Pulmonary artery endothelial cell (primary cell): ENCODE measurements at places on chromosomes 2 and 18. TPM values are rescaled to one million over a fixed set of nuclear protein-coding genes. Genes with fewer than 3 reads are reported as not detected.
A peak's percentile ranks its signal among the peaks of the same experiment; 100 is the strongest.

GRCh38 chr18:37962316-37962966 lies 396.8 kb upstream of the CELF4 start:
- DNase-seq, result no peak

DNA sequence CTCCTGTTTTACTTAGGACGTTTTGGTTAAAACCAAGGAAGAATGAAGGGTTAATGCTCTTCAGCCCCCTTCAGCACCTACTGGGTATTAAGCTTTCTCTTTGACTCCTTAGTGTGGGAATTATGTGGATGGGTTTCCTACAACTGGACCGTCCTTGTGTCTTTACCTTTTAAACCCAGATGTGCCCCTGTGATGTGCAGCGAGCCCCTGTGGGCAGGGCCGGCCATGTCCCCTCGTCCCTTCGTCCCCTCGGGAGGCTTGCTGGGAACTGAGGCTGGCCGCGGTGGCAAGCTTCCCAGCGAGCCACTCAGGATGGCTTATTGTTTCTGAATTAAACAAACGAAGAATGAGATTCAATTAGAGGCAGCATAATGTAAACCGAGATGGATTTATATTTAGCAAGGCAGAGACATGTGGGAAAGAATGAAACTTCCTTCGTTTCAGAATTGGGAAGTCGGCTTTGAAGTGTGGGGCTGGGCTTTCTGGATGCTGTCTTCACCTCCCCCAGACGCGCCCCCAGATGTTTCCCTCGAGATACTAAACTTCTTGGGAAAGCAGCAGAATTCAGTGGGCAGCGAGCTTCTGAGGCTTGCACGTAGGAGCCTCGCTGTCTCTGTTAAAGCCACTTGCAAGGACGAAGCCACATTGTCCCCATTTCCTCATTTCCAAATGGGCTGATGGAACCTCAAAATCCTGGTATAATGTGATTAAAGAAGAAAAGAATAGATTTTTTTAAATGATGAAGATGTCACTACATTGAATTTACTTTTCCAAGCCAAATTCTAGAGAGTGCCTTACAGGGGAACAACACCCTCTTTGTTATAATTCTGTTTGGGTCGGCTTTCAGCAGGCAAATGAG lies 146.0 kb downstream of the VAPA start:
- no peak for DNase-seq

DNA sequence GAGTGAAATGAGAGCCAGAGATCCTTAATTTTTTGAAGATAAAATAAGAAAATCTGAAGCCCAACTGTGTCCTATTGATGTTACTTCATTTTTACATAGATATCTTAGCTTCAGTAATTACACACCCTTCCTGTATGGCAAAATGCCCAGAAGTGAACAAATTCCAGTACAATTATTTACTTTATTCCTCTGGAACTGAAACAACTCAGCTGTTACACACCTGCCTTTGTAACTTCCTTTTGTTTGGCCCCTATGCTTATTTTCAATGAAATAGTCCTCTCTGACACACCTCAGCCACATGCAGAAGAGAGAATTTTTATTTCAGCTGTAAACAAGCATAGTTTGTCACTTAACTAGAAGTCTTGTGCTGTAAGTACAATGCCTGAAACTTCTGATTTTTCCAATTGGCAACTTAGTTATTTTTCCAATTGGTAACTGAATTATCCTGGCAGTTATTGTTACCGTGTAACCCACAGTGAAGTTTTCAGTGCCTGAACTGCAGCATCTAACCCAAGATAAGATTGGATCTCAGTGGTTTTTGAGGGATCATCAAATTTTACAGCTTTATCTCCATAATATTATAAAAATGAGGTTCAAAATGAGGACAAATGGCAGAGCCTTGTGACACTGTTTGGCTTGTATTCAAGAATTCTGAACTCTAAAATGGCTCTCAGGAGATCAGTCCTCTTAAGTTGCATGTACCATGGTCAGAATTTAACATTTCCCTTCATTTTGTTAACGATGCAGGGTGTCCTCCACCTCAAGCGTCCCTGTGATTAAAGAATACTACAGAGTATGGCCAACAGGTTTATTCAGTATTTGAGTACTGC lies 82.6 kb downstream of the PKP4 start:
- DNase-seq, result peak; percentile 69

DNA sequence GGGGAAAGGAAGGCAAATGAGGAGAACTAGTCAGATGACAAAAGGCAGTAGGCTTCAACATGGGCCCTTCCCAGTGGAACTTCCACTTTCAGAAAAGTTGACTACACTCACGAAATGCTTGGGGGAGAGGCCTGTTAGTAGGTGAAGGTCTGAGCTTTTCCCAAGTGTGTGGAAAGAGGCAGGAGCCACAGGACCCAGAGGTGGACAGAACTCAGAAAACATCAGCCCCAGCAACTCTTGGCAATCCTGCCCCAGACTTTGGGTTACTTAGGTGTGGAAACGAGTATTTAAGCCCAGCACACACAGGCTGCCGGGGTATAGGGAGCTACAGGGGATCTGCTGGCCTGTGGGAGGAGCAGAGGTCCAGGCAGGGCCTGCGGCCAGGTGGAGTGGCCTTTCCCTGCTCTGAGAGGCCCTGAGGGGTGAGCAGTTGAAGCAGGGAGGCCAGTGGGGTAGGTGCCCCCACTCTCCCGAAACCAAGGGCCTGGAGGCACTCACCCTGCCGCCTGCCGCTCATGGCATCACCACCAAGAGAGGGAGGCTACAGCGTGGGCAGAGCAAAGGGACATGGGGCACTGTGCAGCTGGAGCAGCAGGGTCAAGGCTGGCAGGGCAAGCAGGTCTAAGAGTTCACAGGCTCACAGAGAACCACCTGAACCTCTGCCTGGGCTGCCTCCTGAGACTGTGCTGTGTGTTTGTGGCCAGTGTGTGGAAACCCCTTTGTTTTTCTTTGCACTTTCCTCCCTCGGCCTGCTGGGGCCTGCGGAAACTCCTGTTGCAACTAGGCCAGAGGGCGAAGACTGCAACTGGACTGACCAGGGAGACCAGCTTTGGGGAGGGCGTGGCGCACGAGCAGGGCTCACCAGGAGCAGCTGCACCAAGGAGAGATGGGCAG lies 130.7 kb upstream of the SERTAD2 start:
- DNase-seq, result no peak

GRCh38 chr2:156309917-156310316 lies 22.6 kb downstream of the NR4A2 start:
- DNase-seq, result no peak

DNA sequence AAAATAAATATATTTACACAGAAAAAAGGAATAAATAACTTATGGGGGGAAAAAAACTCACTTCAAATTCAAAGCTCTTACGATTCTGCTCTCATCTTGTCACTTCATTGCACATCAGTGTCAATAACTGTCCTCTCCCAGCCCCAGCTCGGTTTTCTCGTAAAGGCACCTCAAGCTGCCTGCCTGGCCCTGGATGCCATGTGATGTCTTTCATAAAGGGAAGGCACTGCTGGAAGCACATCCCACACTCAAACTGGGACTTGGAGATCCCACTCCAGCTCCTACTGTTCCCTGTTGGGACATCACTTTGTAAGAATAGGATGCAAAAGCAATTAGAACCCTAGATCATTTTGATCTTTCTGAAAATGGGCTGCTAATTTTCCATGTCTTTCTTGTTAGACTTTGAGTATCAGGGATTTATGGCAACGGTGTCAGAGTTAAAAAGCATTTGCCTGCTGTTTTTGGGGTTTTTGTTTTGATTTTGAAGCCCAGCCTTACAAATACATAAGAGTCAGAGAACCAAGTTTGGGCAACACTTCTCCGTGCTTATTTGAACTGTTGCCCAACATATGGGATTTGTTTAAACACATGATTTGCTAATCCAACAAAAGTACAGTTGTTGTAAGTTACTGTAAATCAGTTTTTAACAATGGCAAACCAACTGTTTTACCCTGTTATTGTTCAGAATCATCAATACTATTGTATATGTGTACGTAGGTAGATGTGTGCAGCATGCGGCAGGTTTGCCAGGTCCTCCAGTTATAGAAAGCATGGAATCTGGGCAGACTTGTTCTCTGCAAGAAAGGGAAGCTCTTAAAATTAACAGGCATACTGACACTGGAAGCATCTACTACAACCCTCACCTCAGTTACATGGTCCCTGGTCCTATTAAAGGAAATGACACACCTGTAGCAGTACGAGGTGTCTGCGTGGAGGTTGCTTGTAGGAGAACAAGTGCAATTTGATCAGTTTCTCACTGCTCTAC lies 20.6 kb downstream of the SERTAD2 start:
- DNase-seq, result no peak

GRCh38 chr2:31286230-31286629 lies 52.3 kb downstream of the EHD3 start:
- DNase-seq, result peak; percentile 46

DNA sequence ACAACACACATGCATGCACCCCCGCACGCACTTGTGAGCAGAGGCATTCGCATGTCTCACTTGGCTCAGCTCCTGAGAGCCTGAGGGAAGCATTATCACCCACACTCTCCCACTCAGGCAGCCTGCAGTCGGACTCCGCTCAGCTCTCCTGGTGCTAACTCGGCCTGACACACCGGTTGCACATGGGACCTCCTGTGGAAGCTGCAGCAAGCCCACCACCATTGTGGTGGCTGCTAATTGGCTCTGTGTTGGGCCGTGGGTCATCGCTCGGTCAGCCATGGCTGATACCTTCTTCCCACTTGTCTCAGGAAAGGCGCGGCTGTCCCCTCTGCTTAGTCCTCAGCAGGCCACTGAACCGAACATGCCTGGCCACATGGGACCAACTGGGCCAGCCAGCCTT lies 13.7 kb upstream of the TEX261 start:
- DNase-seq, result no peak

GRCh38 chr2:43008388-43008787 lies 216.0 kb upstream of the HAAO start:
- no peak for DNase-seq

DNA sequence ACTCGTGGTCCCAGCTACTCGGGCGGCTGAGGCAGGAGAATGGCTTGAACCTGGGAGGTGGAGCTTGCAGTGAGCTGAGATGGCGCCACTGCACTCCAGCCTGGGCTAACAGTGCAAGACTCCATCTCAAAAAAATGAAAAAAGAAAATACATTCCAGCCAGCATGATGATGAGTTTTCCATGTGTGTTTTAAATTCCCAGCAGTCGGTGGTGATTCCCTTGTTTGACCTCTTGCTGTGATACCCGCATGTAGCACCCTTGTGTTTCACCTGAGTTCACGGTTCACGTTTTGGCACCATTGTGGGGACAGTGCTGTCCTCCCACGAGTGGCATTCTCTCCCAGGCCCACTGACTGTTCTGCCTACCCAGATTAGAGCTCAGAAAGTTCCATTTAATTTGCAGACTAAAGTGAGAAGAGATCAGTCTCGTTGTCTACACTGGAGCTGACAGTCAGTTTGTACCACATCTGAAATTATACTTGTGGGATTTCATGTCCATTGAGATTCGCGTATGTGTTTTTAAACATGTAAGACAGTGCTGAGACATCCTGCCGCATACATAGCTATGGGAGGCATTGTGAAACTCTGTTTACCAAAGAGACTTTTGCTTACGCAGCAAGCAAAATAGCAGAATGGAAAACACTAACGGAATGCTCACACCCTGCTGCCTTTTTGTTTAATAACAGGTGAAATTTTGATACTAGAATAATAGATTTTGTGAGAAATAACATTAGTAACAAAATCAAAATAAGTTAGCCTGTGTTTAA lies 157.1 kb downstream of the GBX2 start:
- no peak for DNase-seq

Gene GALNT5
- under 0.01 TPM in 1 of 2 replicates, not detected in the other for total RNA-seq

Gene GAREM2
- total RNA-seq, result 0.46 and 0.92 TPM in 2 replicates

Gene DLGAP1
- total RNA-seq, result 0.04 and 3.7 TPM in 2 replicates
